ENCODE measurements at places on chromosomes 1 and 21.

DNA sequence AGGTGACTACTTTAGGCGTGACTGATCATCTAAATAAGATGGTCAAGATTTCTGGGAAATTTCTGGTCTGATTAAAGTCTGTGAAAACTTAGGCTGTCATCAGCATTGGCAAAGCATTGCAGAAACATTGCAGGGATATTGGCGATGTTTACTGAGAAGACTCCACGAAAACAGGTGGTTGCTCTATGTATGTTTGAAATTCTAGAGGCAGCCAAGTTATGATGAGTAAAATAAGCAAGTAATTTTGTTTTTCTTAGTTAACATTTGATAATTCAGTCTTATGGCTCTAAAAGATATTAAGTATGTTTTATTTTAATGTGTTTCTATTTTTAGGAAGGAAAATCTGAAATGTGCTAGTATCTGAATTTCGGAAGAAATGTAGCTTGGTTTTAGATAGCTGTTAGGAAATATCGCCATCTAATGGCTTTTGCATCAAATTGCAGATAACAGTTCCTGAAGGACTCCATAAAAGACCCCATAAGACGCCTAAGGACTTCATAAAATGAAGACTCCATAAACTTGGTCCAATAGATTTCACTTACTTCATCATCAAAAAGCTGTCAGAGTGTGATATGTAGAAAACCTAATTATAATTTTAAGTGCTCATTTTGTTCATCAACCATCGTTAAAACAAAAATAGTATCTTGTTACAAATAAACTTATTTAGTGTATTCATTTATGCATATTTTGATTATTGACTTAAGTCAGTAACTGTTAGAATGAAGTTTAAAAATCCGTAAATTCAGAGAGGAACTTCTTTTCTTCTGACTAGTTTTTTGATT is 344.6 kb downstream of the RYR2 start:
- DNase-seq, result no peak

DNA sequence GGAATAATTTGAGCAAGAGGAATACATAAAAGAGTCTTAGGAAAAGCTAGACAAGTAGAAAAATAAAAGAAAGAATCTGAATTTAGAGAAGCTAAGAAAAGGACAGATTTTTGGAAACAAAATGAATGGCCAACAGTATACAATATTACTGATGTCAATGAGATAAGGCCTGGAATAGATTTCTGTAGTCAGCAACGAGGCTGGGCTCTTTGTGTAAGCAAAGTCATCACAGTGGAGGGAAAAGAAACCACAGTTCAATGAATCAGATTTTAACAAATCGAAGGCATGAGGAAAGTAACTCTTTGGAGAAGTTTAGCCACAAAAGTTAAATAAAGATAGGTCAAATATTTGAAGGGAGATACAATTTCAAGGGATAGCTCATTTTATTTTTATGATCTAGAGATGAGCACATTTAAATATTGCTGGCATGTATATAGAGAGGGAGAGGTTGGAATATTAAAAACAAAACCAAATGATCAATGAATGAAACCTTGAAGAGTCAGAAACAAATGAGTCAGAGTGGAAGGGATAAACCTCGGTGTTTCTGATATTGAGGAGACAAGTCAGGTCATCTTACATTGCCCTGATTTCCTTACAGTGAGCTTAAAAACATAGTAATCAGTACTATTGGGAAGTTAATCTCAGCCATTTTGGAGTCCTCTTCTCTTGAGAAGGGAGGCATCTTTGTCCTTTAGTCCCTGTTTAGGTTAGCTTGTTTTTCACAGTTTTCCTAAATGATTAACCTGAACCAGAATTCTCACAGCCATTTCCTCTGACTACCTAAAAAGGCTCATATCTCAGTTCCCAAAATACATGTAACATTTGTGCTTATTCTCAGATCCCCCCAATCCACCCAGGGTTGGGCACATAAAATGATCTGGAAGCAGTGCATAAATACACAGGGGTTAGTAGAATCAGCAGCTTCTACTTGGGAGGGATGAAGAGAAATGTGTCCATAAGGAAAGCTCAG is 620.0 kb upstream of the B3GALT2 start:
- no peak for DNase-seq

GRCh38 chr1:6582370-6582769 is 2.6 kb downstream of the ZBTB48 start:
- no peak for DNase-seq

DNA sequence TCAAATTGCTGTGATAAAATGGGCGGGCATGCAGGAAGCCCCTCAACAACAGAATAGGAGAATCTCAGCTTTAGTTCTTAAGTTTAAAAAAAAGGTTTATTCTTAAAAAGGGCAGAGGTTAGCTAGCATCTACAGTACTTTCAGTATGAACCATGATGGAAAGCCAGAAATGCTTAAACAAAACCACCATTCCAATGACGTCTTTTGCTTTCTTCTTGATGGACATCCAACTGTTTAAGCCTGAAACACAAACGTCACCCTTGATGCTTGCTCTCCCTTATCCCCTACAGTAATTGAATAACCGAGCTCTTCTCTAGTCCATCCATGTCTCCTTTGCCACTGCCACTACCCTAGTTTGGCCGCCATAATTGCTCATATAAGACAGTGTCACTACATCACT is 25.7 kb downstream of the TAF5L start:
- no peak for DNase-seq

- DNase-seq, result no peak
Measured at GRCh38 chr1:185398599-185398998, 81.6 kb upstream of the IVNS1ABP start.

DNA sequence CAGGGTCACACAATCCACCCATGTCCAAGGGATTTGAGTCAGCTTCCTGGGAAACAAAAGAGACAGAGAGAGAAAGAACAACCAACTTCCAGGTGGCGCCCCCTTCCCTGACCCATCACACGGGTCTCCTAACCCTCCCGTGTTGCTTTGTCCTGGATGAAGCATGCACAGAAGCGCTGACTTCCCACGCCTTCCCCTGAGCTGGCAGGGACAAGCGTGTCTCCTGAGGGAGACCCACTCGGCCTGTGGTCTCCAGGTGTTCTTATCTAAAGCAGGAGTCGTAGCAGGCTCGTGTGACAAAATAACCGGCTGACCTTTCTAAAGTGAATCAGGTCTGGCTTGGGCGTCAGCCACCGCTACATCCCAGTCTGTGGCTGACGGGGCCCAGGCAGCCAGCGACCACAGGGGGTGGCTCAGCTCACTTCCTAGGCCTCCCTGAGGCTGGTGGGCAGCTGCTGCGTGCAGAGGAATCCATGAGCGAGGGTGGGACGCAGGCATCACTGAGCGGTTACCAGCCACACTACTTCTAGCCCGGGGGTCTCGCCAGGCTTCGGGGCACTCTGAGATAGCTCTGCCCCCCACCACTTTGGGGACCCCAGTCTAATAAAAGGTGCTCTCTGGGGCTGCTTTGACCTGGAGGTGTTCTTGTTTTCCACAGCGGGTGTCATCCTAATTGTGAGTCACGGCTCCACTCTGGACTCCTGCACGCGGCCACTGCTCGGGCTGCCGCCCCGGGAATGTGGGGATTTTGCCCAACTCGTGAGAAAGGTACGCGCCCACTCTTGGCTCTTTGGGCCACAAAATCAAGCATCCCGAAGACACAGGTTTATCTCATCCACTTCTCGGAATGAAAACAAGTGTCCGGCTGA is 40.4 kb downstream of the UBASH3A start:
- no peak for DNase-seq

DNA sequence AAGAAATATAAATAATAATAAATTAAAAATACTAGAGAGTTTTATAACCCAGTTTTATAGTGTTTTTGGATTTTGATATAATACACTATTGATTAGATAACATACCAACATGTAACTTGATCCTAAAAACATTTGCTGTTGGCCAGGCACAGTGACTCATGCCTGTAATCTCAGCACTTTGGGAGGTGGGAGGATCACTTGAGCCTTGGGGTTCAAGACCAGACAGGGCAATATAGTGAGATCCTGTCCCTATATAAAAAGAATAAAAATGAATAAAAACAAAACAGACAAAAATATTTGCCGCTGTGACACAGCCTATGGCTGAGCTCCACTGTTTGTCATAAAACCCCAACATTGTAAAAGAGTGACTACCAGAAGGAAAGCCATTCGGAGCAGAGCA is 26.1 kb downstream of the VPS13D start:
- DNase-seq, result no peak

DNA sequence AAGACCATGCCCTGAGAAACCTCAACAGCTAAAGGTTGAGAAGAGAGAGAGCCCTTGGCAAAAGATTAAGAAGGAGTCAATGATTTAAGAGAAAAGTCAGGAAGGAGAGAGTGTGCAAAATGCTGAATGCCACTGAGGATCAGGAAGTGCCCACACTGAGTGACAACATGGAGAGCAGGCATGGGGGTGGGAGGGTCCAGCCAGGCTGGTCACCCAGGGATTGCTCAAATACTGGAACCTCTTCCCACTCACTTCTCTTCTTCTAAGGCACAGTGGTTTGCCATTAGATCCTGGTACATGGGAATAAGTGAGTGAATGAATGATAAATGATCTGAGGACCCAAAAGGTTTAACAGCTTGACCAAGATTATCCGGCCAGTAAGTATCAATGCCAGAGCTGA is 11.1 kb downstream of the PRR9 start:
- DNase-seq, result no peak

DNA sequence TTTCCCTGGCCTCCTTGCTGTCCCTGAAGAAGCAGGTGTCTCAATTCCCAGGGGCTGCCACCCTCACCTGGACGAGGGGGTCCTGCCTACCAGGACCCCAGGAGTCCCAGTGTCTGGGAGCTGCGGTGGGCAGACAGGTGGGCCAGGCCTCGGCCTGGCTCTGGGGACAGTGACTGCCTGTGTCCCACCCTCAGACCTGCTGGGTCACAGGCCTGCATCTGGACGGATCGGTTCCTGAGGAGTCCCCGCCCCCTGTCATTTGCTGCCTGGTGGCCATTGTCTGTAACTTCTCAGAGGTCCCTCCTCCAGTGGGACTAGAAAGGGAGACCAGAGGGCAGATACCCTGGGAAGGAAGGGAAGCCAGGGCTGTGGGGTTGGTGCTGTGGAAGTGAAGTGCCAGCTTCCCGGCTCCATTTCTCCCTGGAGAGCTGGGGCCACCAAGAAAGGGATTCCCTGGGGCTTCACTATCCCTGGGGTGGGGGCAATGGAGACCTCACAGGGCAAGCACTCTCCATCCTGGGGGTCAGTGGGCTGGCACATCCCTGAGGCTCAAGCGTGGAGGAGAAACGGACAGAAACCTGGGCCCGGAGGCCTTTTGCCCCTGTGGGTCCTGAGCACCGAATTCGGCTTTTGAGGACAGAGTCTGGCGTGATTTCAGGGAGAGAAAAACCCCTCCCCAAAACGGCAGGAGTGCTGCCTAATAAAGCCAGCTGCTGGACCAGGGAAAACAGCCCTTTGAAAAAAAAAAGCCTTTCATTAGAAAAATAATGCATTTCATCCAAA is 157.3 kb downstream of the PEX14 start:
- no peak for DNase-seq

- DNase-seq, result no peak
Measured at GRCh38 chr1:16120407-16120806, 35.5 kb downstream of the EPHA2 start.

GRCh38 chr1:40267767-40268187 is 9.7 kb downstream of the ZMPSTE24 start:
- DNase-seq, result no peak

Data from GM06990 (cell line).